ENCODE measurements at places on chromosomes 5 and 9. TPM values are rescaled to one million over a fixed set of nuclear protein-coding genes. Genes with fewer than 3 reads are reported as not detected.
A peak's percentile ranks its signal among the peaks of the same experiment; 100 is the strongest.

- DNase-seq: no peak
These were observed 283.9 kb upstream of the TNC start for GRCh38 chr9:115401756-115402327.

GRCh38 chr9:93577975-93578682 lies 1.7 kb downstream of the PHF2 start:
- no peak for DNase-seq

- DNase-seq: no peak
These were observed 2.5 kb upstream of the HMGCS1 start for GRCh38 chr5:43315682-43316081.

DNA sequence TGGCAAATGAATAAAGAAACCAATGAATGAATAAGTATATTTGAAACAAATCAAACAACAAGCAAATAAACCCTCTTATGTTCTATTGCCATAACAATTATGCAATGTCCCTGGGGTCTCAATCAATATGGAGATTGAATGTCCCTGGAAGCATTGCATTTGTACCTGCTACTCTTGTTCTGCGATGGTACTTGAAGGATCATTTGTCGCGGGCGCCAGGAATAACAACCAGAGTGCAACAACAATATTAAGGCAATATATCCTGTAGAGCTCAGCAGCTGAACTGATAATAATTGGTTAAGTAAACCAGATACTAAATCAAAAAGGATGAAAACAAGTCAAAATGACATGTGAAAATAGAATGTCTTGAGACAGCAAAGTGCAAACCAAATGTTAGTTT lies 1001.9 kb upstream of the NUDT12 start:
- DNase-seq: no peak

GRCh38 chr5:40452874-40453624 lies 226.7 kb upstream of the PTGER4 start:
- no peak for DNase-seq

DNA sequence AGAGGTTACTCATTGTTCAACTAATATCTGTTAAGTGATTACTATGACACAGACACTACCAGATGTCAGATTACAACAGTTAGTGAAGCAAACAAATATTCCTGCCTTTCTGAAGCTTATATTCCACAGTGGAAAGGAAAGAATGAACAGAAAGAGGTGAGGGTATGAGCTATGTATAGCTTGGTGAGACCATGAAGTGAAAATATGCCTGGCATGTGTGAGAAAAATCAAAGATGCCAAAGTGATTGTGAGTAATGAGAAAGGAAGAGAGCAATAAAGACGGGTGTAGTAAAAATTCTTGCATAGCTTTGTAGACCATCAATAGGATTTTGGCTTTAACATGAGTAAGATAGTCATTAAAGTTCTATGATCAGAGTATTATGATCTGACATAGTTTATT lies 734.5 kb upstream of the NUDT12 start:
- no peak for DNase-seq

DNA sequence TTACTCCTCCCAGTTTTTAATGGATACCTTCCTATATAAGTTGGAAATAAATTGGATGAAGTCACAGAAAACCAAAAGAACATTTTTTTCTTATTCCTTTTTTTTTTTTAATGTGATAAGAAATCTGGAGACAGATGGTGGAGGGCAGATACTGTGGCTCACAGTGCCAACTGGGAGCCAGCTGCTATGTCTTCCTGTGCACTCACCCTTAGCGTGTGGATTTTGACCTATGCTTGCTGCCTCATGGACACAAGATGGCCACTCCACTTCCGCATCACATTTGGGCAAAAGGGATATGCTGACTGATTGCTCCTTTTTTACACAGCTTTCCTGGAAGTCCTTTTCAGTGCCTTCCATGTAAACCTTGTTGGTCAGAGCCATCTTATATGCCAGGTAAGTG lies 342.6 kb downstream of the MAN2A1 start:
- no peak for DNase-seq

GRCh38 chr5:1474866-1475543 lies 29.8 kb upstream of the SLC6A3 start:
- DNase-seq: no peak

DNA sequence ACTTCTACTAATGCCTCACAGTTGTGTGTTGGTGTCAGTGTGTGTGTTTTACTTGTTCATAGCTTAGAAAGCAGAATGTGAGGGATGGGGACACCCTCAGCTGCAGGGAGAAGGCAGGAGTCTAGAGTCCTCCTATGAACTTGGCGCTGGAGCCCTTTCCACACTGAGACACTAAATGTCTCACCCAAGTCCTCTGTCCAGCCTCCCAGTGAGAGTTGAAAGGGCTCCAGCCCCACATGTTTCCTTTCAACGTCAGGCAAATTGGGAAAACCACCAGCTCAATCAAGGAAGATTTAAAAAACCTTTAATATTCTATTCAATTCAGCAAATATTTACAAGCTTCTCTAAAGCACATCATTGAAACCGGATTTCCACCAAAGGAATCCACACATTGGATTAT lies 167.6 kb upstream of the MSX2 start:
- no peak for DNase-seq

- no peak for DNase-seq
These were observed 836.7 kb upstream of the CDH10 start for GRCh38 chr5:25481463-25481862.

- DNase-seq: no peak
These were observed 69.0 kb downstream of the TSPAN17 start for GRCh38 chr5:176716320-176716719.

DNA sequence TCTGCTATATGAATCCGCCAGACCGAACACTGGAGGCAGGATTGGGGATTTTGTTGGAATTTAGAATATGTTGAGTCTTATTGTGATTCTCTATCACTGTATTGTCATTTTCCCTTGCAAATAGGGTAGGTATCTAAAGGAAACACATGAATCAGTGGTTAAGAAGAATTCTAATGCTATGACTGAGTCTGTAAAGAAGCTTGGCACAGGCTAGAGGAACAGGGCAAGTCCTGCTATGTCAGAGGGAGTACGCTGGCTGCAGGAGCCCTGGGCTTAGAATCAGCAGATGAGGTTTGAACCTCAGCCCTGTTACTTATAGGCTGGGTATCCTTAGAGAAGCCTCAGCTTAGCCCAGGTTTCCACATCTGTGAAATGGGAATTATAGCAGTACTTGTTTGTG lies 198.1 kb downstream of the NR3C1 start:
- no peak for DNase-seq

- no peak for DNase-seq
These were observed 15.7 kb downstream of the SQSTM1 start for GRCh38 chr5:179836225-179837019.

DNA sequence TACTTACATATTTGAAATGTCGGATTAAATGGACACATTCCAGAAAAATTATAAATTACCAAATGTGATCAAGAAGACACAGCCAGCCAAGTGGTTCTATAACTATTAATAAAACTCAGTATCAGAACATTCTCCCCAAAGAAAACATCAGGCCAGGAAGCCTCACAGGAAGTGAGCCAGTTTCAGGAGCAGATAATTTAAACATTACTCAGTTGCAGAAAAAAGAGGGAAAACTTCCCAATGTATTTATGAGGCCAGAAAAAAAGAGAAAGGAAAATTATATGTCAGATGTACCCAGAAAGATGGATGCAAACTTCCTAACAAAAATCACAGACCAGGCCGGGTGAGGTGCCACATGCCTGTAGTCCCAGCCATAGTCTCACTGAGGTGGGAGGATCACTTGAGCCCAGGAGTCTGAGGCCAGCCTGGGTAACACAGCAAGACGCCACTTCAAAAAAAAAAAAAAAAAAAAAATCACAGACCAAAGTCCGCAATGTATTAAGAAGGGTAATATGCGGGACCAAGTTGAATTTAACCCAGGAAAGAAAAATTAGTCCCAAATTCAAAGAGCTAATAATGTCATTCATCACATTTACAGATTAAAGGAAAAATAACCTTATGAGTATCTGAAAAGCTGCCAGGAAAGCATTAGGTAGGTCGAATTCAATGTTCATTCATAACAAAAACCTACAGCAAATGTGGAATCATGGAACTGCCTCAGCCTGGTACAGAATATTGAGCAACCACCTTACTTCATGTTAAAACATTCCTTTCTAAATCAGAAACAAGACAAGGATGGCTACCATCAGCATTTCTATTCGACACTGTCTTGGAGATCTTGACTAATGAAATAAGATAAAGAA lies 37.2 kb upstream of the NRARP start:
- DNase-seq: no peak

DNA sequence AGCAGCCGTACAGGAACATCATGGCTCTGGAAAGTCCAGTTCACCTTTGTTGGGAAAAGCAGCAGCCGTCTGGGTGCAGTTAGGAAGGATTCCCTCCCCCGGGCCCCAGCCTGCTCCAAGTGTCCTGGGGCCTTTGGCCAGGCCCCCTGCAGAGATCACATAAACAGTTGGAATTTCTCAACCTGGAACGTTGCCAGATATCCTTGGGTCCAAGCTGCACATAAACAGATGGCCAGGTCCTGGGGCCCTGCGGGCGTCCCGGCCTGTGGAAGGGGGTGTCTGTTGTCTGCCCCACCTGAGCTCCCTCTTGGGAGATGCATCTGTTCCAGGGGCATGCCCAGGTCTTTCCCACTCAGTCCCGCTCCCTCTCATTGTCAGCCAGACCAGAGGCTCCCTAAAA lies 92.7 kb downstream of the COL5A1 start:
- DNase-seq: peak; percentile 38

GRCh38 chr9:69120380-69121154 lies 53.5 kb upstream of the TJP2 start:
- DNase-seq: peak; percentile 97

- peak; percentile 92 for DNase-seq
These were observed 6.4 kb upstream of the FPGS start for GRCh38 chr9:127796225-127796813.

The PIP5K1B gene
- 0.89 TPM for total RNA-seq

The TMEM171 gene
- total RNA-seq: 34.0 TPM

The RASGRF2 gene
- 9.2 TPM for total RNA-seq

The FAM114A2 gene
- total RNA-seq: 21.1 TPM

The RAB3C gene
- total RNA-seq: 0.42 TPM

The STPG3 gene
- not detected for total RNA-seq

The LCN6 gene
- total RNA-seq: 1.4 TPM

The SHROOM1 gene
- 7.6 TPM for total RNA-seq

The TRIM7 gene
- total RNA-seq: 13.3 TPM
